ENCODE measurements at places on chromosomes 4 and X.

DNA sequence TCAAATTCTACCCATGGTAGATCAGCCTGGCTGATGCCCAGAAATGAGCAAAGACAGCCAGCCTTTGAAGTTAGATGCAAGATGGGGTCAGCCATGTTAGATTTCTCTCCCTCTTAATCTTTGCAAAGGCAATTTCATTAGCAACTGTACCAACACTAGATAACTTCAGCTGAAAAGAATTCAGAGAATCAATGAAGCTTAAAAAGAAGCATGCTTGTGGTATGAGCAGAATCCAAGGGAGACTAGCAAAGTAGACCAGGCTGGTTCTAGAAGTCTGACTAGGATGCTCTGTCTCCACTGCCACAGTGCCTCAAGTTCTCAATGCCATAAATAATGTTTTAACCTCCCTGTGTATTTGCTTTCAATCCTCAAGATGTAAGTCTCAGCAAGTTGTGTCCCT, 247.3 kb downstream of the SLC7A11 start:
- no peak for DNase-seq

GRCh38 chr4:103996064-103996463, 276.3 kb upstream of the TACR3 start:
- DNase-seq: no peak

DNA sequence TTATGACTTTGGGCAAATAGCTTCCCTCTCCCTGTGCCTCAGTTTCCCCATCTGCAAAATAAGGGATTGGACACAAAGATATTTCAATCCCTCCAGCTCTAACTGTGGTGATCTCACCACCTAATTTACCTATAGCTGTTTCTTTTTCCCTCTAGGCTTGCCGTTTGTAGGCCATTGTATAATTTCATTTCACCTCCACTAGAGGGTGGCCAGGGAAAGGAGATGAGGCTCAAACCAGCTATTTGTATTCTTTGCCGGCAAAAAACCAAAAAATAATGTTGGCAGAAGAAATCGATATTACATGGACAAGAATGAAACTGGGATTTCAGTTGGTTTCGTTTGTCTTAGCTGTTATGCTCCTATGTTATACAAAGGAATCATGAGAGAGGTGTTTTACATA, 36.1 kb upstream of the DOCK11 start:
- DNase-seq: no peak

- no peak for DNase-seq
These were observed 409.4 kb downstream of the UBE2NL start for GRCh38 chrX:144293229-144293628.

- no peak for DNase-seq
These were observed 6.8 kb upstream of the MAP9 start for GRCh38 chr4:155383541-155383940.

GRCh38 chr4:832536-832935, 6.6 kb upstream of the CPLX1 start:
- no peak for DNase-seq

- DNase-seq: no peak
These were observed 350.3 kb downstream of the GRID2 start for GRCh38 chr4:92654084-92654483.

DNA sequence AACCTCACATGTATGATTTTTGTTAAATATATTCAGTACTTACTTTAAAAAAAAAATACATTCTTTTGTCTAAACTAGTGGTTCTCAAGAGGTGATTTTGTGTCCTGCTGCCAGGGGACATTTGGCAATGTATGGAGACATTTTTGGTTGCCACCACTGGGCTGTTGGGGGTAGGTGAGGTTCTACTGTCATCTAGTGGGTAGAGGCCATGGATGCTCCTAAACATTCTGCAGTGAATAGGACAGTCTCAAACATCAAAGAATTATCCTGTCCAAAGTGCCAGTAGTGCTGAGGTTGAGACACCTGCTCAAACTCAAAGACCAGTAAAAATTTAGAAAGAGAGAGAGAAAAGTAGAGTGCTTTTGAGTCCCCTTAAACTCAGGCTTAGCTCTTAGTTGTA, 32.9 kb upstream of the PGM2 start:
- no peak for DNase-seq

DNA sequence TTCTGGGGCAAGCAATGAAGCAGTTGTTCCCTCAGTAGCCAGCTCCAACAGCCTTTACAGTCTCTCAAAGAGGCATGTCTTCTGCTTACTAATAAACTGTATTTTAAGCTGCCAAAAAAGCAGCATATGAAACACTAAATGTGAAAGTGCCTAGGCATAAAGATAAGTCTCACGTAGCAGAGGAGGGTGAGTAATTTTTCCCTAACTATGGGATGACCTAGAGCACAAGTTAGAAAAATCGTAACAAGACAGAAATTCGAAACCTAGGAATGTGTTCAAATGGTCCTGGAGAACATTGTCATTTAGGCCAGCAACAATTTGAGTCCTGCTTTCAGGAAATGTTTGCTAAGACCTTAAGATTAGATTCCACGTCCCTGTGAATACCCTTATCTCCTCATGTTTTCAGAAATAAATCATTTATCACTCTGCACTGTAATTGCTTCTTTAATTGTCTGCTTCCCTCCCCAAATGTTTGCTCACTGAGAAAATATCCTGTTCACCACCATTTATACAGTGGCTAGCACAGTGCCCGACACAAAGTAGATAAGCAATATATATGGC, 222.2 kb downstream of the KCNIP4 start:
- no peak for DNase-seq

DNA sequence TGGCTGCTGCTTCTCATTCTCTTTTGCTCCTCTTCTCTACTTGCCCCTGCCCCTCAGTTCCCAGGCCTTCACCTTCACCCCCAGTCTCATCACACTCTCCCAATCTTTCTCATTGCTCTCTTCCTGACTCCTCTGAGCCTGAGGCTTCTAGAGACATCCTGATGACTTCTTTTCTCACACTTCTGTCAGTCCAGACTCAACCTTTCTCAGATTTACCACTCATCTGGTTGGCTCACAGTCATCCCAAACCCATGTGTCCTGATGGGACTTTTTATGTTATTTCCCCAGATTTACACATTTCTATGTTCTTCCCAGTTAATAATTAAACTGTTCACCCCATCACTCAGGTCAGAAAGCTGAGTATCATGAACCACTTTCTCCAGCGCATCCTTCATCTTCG, 68.0 kb downstream of the TMA16 start:
- DNase-seq: no peak

- no peak for DNase-seq
These were observed 381.3 kb upstream of the INTU start for GRCh38 chr4:127251423-127251822.

- DNase-seq: no peak
These were observed 62.3 kb downstream of the RTL9 start for GRCh38 chrX:110420771-110421499.

Data from KG1 (cell line).